ENCODE measurements at places on chromosomes 13 and 19.

DNA sequence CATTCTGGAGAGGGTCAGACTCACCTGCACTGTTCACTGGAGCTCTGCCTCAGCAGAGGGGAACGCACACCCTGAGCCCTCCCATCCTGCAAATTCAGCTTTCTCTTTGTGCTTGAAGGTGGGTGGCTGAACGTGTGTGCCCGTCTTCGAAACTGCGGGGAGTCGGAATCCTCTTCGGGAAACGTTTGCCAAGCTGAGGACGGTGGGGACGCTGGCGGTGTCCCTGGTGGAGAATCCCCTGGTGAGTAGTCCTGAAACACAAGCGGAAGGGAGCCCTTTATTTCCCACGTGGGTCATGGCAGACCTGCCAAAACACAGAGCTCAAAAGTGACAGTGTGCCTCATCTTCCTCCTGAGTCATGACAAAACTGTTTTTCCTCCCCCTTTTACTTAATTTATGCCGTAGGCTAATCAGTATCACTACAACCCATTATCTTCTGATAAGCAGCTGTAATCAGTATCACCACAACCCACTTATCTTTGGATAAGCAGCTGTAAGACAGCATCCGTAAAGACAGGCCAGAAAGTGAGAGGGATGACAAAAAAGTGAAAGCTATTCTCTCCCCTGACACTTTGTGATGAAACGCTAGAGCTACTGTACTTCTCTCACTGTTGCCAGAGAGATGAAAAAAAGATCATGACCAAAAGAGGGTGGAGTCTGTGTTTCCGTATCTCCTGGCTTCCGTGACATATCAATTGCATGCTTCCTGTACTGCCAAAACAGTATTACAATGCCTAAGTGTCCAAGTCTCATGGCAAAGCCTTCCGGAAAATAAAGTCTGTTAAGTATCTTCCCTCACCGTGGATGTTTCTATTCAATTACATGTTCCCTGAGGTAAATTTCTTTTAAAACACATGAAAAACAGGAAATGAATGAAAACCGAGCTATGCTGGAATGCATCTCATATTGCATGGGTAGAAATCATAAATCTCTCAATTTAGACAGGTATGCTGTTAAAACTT is 155.5 kb downstream of the TBC1D4 start:
- no peak for DNase-seq

- no peak for DNase-seq
Observed at GRCh38 chr19:46451352-46451751, 20.0 kb downstream of the PNMA8A start.

DNA sequence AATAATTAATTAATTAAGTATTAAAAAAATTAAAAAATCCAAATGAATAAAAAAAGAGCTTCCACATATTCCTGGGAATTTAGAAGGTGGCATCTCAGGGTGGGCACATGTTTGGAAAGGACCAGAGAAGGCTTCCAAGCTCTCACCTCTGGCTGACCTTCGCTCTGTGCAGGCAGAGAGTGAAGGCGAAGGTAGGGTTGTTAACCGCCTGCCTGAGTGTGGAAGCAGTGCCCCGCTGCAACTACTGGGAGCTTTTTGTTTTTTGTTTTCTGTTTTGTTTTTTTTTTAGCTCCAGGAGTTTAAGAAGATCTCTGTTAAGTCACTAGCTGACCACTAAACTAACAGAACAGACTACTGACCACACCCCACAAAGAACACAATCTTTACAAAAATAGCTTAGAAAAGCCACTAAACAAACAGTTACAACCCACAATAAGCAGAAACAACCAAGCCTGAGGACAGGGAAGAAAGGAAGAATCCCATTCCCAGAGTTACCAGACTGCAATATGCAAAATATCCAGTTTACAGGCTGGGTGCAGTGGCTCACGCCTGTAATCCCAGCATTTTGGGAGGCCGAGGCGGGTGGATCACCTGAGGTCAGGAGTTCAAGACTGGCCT is 11.4 kb downstream of the ZNF541 start:
- DNase-seq, result no peak

GRCh38 chr13:41842036-41842620 is 118.8 kb downstream of the VWA8 start:
- DNase-seq, result no peak

DNA sequence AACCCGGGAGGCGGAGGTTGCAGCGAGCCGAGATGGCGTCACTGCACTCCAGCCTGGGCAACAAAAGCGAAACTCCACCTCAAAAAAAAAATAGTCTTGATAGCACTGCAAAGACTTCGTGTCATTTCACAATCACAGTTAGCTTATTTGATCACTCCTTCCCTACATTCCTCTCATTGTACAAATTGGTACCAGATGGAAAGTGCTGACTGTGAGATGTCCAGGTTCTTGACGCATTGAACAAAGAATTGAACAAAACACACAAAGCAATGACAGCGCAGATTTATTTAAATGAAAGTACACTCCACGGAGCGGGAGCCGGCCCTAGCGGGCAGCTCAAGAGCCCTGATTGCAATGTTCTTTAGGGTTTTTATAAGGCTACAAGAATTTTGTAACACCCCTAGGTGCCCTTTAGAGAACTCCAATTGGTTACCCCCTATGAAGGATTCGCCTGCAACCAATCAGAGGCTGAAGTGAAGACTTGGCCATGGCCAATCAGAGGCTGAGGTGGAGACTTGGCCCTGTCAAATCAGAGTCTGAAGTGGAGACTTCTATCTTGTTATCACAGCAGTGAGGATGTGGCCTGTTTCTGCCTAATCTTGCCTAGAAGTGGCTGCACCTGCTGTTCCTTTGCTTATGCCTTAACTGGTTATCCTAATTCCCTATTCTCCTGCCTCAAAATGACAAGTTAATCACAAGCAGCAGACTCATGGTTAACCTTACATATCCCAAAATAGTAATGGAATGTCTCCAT is 16.7 kb downstream of the ZNF556 start:
- DNase-seq, result no peak

- DNase-seq, result no peak
Observed at GRCh38 chr19:37303591-37304171, 67.2 kb upstream of the ZNF527 start.

DNA sequence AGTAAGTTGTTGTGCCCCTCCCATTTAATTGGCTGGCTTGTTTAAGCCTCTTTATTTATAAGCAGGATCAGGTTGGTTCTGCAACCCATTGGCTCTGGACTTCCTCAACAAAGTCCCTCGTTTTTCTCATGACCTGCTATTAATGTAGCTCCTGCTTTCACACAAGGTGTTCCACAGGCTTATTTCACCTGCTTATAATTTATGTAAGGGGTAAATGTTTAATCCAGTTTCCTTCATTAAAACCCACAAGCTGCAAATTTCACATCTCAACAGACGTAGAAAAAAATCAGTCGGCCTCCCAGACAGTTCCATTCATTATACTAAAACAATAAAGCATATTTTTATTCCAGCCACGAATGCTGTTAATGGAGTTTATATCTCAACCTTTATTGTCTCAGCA is 86.1 kb downstream of the TBC1D4 start:
- no peak for DNase-seq

DNA sequence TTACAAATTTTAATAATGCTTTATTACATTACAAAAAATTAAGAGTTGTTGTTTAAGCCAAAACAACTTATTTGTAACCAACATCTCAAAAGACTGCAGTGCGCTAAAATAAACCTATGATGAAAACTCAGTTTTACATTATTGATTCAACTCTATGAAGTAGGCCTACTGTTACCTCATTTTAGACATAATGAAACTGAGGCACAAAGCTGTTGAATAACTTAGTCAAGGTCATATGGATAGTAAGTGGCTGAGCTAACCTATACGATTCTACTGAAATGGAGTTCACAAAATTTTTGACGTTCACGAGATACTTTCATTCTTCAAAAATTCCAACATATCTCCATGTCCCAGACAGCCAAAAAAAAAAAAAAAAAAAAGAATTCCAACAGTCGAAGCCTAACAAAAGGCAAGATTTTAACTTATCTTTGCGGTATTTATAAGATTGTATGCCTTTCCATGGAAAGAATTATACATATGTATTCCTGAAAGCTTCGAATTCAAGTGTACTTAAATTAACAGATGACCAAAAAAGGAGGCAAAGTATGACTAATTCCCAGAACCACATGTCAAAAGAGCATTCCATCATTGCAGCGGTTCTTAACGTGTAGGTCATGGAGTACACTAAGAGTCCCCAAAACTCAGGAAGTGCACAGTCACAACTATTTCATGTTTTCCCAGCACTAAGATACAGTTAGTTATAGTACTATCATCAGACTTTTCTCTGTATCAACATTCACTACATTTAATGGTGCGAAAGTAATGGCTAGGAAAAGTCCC is 69.4 kb downstream of the PSPC1 start:
- DNase-seq, result peak; percentile 67

- no peak for DNase-seq
Observed at GRCh38 chr19:3039125-3039524, 10.0 kb upstream of the TLE2 start.

GRCh38 chr13:48879432-48879831 is 96.3 kb upstream of the FNDC3A start:
- no peak for DNase-seq

DNA sequence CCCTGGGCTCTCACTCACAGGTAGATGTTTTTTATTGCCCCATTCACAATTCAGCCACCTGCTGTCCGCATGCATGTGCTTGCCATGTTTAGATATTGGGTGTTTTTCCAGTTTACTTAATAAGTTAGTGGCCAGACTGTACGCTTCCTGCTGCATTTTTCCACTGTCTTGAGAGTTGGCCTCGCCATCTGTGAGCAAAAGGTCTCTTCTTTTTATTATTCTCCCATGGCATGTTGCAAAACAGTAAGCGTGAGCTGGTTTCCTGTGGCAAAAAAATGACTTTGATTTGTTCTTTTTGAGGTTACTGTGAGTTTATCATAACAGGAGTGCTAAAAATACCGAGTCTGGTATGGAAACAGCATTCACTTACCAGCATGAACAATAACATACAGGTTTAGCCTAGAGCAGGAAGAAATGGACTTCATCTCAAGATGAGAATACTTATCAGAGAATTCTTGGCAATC is 46.0 kb downstream of the SAE1 start:
- DNase-seq, result peak; percentile 89

All from HFFc6 (cell line).